Esophagus squamous epithelium (tissue), 5 donors: ENCODE measurements at places on chromosomes 16 and 17.

DNA sequence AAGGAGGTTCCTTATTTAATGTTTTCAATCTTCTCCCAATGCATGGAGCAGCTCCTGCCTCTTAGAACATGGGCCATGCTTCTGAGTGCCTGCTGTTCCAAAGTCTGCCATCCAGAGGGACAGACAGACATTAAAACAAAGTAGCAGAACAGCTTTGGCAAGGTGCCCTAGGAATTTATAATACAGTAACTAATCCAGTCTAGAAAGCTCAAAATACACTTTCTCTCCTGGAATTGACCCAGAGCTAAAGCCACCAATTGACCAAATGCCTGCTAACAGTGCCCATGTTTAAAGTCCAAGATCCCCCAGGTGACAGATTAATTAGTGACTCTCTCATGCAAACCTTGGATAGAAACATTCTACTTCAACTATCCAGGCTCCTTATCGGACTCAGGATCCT is 11.1 kb upstream of the CHRNE start:
- no peak for DNase-seq

DNA sequence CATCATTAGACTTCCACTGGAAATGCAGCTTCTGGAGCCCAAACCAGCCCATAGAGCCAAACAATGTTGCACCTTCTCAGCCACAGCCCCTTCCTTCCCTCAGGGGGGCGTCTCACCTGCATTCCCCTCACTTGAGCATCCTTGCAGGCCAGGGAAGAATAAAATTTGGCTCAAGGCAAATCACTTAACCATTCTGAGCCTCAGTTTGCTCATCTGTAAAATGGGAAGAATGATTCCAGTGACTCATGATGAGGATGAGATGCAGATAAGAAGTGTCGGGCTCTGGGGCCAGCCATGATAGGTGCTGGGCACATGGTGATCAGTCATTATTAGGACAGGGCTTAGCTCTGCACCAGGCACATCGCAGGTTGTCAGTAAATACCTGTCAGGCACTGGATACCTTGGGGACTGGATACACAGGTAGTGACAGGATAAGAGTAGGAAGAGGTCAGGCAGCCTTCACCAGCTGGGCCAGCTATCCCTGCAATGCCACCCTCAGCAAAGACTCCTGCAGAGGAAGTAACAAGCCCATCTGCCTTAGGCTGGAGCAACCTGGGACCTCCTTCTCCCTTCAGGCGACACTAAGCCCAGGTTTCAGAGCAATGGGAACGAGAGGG is 208.0 kb upstream of the TNRC6C start:
- DNase-seq, result no peak

GRCh38 chr17:30780343-30780742 is 44.1 kb downstream of the CRLF3 start:
- DNase-seq, result no peak

DNA sequence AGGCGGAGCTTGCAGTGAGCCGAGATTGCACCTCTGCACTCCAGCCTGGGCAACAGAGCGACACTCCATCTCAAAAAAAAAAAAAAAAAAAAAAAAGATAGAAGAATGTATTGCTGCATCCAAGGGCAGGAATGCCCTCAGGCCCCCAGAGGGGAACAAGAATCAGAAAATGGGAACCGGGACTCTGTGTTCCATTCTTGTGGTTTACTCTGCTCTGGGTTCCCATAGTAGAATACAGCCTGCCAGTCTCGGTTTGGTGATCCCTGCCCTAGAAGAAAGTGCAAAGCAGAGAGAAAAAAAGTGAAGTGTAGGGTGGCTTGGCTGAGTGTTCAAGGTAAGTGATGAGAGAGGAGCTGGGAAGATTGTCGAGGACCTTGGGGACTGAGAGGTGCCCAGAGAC is 27.4 kb upstream of the KDM6B start:
- no peak for DNase-seq

- DNase-seq, result no peak
Measured at GRCh38 chr16:82264756-82265155, 94.7 kb upstream of the MPHOSPH6 start.

GRCh38 chr17:64281962-64282752 is 19.1 kb upstream of the TEX2 start:
- DNase-seq, result no peak

DNA sequence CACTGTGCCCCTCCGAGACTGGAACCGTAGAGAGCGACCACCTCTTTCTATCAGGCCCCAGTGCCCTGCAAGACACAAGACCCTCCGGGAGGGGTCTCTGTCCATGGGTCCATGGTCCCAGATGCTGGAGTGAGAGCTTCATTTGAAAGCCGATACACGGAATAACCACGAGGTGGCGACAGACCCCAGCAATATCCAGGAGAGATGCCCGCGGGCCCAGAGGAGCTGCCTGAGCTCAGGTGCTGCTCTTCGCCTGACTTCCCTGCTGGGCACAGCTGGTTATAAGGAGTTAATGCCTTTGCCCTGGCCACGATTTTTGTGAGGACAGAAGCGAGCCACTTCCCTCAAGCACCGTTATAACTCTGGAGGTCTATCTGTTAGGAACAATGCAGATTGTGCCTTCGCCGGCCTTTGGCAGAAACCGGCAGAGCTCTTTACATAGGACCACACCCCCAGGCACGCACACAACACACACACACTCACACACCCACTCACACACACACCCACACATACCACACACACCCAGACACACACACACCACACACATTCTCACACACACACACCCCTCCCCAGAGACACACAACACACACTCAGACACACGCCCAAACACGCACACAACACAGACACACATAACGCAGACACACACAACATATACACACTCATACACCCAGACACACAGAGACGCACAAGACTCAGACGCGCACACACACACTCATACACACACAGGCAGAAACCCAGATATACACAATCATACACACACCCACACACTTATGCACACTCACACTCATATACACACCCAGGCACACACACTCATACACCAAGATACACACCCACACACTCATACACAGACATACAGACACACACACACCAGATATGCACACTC is 436.4 kb downstream of the SOX9 start:
- no peak for DNase-seq

- DNase-seq, result no peak
Measured at GRCh38 chr16:12159028-12159427, 182.5 kb downstream of the SNX29 start.

DNA sequence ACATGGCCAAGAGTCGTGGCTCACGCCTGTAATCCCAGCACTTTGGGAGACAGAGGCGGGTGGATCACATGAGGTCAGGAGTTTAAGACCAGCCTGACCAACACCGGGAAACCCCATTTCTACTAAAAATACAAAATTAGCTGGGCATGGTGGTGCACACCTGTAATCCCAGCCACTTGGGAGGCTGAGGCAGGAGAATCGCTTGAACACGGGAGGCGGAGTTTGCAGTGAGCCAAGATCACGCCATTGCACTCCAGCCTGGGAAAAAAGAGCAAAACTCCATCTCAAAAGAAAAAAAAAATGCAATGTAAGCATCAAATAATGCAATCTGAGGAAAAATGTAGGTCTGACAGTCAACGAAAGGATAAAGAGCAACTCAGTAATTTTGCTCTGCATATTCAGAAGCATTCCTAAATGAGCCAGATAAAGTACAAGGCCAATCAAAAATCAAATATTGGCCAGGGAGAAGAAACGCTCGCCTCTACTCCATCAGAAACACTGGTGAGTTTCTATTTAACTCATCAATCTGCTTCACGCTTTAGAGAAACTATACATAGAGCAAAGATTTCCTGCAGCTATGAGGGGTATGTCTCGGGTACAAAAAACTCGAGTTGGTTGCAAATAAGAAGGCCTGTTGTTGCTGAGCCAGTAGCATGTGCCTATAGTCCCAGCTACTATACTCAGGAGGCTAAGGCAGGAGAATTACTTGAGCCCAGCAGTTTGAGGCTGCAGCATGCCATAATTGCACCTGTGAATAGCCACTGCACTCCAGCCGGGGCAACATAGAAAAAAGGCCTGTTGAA is 3.7 kb downstream of the TXNDC11 start:
- DNase-seq, result no peak

- no peak for DNase-seq
Measured at GRCh38 chr16:2481676-2482075, 6.7 kb downstream of the TBC1D24 start.

GRCh38 chr17:79478051-79478461 is 132.8 kb downstream of the RBFOX3 start:
- no peak for DNase-seq

GRCh38 chr16:10979717-10980601 is 35.6 kb downstream of the CLEC16A start:
- no peak for DNase-seq

- DNase-seq, result no peak
Measured at GRCh38 chr16:56986361-56986760, 3.0 kb upstream of the NLRC5 start.

DNA sequence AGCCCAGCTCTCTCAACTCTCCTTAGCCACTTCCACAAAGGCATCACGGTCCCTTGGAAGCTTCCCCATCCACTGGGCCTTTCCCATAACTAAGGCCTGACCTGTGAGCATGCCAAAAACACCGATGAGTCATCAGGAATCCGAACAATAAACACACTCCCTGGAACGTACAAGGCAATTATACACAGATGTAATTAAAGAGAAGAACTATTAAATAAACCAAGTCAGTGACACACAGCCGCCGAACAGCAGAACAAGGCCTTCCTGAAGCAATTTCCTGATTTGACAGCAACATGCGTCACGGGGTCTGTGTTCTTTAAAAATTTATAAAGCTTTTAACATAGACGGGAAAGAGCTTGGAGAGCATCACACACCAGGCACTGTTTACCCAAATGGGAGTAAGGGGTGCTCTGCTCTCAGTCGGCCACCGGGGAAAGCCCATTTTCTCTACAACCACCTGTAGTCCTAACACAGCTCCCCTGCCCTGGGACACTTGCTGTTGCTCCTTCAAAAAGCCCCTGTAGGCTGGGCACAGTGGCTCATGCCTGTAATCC is 29.4 kb downstream of the COG7 start:
- DNase-seq, result no peak

DNA sequence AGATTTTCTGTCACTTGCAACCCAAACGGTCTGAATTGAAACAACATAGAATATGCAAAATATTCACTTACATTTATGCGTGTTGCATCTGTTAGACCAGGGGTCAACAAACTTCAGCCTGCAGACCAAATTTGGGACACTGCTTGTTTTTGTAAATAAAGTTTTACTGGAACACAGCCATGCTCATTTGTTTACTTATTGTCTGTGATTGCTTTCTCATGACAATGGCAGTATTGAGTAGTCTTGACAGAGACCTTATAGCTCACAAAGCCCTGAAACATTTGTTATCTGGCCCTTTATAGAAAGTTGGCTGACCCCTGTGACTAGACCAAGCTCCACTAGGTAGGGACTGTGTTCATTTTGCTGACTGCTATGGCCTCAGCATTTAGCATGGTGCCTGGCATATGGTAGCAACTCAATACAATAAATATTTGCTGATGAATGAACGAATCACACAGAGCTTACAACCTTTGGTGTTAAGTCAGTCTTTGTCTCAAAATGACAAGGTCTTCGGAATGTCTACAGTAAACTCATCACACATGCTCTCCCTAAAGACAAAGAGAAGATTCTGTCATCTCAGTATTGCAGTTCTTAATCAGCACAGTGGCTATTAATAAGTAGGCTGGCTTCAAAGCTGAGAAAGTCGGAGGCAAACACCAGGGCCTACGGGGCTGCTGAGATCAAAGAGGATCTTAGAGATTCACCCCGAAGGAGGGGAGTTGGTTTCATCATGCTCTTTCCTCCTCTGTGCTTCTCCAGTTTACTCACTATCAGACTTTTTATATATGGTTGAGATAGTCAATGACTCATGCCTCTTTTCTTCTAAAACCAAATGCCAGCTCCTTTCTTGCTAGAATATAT is 95.2 kb upstream of the AXIN2 start:
- DNase-seq, result no peak

DNA sequence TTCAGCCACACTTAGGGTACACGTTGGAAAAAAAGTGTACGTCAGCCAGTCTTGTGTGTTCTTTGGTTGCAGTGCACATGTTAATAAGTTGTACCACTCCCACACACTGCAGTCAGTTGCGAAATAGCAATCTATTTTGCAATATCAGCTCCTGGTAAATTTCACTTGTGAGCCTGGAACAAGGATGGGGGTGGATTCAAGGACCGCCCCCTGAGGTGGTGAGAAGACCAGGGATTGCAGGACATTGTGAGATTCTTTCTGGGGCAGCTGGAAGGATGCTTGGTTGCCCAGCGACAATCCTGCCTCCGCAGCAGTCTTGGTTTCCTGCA is 78.6 kb upstream of the ZFHX3 start:
- no peak for DNase-seq

GRCh38 chr17:44910231-44911106 is 4.8 kb downstream of the GFAP start:
- DNase-seq, result no peak

- no peak for DNase-seq
Measured at GRCh38 chr17:63250830-63251229, 195.3 kb downstream of the CYB561 start.

- DNase-seq, result no peak
Measured at GRCh38 chr16:59373632-59374031, 639.5 kb upstream of the GOT2 start.

- DNase-seq, result no peak
Measured at GRCh38 chr17:75269844-75270217, 1.2 kb downstream of the MIF4GD start.

- DNase-seq, result no peak
Measured at GRCh38 chr17:18043491-18043890, 4.3 kb downstream of the GID4 start.

- DNase-seq, result no peak
Measured at GRCh38 chr16:50244140-50244503, 22.2 kb upstream of the ADCY7 start.

- DNase-seq, result no peak
Measured at GRCh38 chr16:51939378-51939871, 607.5 kb downstream of the TOX3 start.

DNA sequence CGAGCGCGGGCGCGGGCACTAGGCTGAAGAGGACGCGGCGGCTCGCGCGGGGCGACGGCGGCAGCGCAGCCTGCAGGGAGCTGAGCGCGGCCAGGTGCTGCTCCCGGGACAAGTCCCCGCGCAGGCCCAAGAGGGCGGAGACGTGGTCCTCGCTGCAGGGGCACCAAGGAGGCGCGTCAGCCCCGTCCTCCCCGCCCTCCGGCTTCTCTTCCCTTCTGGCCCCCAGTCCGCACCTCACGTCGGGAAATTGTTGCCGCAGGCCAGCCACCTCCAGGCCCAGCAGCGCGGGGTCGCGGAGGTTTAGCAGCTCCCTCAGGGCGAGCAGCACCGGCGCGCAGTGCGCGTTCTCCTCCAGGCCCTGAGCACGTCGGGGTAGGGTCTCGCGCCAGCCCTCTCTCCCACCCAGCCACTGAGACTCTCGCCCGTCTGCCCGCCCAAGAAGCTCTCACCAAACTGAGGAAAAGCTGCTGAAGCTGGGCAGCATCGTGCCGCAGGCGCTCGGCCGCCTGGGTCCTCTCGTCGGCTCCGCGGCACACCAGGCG is 761 bp upstream of the MATCAP1 start:
- no peak for DNase-seq

GRCh38 chr17:39134878-39135277 is 16.6 kb downstream of the PLXDC1 start:
- no peak for DNase-seq
